NCI-H1694 treated with DMSO at 0.1 percent for 48 hours (cell line): ENCODE measurements at places on chromosomes 16 and 17.

DNA sequence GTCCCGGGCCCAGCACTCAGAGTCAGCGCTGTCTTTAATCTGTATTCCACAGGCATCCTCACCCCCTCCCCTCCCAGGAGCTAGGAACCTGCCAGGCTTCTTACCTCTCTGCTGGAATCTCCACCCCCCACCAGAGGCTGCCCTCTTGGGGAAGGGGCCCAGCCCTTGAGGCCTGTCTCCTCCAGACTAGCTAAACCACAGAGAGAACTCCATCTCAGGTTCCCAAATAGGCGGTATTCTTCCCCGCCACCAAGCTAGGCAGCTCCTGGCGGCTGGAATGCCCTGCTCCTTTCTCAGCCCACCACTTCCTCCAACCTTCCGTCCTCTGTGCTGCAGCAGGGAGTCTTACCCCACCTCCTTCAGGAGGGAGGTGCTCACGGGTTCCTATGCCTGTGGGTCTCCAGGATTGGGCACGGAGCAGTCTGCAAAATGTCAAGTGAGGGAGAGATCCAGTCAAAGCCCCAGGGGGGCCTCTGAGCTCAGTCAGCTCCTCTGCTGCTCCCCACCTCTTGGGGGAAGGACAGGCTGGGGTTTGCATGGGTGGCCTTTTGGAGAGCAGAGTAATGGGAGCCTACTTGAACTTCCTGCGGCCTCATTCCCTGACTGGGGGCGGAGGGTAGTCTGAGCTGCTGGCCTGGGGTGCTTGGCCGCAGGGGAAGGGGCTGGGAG is 55.7 kb downstream of the SREBF1 start:
- no peak for DNase-seq

DNA sequence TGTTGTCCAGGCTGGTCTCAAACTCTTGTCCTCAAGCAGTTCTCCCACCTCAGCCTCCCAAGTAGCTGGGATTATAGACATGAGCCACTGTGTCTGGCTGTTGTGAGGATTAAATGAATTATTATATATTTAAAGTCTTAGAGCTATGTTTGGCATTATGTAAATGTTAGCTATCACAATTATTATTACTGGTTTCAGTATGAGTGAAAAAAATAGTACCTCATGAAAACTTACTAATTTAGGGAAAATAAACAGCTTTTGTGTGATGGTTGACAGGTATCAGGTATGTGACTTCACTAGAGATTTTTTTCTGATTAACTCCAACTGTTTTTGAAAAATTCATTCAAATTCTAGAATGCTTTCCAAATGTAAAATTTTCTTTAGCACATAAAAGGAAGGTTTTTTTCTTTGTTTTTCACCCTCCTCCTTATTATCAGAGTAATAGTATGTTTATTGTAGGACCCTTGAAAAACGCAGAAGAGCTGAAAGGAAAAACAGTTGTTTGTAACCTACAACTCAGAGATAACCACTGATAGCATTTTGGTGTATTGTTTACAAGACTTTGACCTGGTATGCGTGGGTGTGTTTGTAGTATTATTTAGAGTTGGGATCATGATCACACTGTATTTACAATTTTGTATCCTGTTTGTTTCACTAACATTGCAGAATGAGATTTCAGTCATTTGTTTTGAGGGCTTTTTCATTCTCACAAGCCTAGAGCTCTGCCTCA is 13.2 kb downstream of the NLK start:
- no peak for DNase-seq

- no peak for DNase-seq
These were observed 19.8 kb upstream of the ADGRG1 start for GRCh38 chr16:57608462-57609113.

DNA sequence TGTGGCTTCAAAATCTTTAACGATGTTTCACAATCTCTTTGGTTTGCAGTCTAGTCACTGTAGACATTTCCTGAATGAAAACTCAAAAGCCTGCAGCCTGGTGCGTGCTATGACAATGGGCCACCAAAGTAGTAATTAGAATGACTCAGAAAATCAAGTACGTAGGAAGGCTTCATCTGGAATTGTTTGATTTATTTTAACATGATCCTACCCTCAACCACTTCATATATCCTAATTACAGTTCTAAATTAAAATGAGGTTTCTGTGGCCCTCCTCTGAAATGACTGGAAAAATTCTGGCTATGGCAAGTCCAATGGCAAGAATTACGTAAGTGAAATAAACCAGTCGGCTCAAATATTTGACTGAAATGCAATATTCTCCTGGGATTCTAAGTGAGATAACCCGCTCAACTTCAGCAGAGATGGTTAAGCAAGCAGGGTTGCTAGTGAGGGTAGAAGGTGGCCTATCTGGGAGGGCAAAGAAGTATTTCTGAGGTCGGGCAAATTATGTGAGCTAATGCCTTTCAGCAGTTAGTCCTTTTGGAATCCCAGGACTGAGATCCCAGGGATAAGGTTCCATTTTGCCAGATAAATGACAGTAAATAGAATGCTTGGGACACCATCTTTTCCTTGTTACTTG is 145.6 kb upstream of the MYOCD start:
- DNase-seq = no peak
